ENCODE measurements at places on chromosomes 2 and 18.

DNA sequence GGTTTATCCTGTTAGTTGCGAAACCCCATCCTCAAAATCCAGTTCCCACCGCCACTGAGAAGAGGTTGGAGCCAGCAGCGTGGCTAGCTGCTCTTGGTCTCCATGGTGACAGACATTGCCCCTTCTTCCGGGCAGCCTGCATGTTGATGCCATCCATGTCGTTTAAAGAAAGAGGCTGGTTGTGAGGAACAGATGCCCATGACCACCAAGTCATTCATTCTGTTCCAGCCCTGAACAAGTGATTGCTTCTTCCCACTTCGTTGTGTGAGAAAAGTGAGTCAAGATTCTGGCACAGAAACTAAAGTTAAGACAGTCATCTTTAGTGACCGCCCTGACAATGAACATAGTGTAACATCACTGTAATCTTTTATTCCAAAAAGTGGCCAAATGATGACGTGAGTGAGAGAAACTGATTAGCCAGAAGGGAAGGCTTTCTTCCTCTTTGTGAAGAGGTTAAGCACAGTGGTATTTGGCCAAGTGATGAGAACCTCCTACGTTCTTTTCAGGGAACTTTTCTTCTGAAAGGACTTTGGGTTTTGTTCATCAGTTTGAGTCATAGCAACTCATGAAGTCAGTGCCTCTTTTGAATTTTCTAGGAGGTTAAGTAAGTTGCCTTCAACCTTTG is 272.5 kb downstream of the GALR1 start:
- DNase-seq, result no peak

DNA sequence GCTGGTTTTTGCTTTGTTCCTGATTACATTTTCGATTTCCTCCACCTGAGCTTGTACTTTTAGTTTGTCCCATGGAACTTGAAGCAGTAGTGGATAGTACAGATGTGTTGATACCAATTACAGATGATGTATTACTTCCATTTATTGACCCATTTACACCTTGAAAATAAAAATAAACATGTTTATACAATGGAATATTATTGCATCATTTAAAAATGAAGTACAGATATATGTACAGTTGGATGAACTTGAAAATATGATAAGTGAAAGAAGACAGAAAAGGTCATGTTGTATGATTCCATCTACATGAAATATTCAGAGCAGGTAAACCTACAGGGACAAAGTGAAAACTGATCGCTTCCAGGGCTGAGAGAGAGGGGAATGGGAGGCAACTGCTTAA is 160.3 kb upstream of the WDSUB1 start:
- no peak for DNase-seq

DNA sequence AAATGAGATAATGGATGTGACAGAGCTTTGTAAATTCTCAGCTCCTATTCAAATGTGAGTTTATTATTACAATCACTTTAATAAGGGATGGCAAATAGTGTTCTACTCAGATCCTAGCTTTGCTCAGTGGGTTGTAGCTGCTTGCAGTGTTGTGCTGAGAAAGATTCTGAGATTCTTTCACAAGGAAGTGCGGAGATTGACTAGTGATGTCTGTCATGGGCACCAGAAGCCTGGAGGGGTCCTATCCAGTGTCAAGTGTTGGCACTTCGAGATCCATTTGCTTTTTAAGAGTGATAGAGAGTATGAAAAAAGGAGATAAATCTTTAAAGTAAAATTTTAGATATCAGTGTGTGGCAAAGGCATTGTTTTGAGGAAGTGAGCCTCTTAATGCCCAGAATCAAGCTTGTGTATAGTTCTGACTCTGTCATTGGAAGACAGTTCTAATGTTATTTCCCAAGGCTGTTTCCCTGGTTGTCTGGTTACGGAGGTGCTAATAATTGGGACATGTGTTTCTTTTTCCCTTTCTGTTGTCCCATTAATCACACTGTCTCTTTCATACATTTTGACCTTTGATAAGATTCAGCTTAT is 181.7 kb upstream of the SPRED2 start:
- DNase-seq, result no peak

- DNase-seq, result no peak
Measured at GRCh38 chr2:148614014-148614321, 30.6 kb upstream of the EPC2 start.

- DNase-seq, result no peak
Measured at GRCh38 chr2:1366546-1367134, 46.6 kb upstream of the TPO start.

GRCh38 chr2:236239276-236240065 is 24.7 kb downstream of the ASB18 start:
- DNase-seq, result no peak

DNA sequence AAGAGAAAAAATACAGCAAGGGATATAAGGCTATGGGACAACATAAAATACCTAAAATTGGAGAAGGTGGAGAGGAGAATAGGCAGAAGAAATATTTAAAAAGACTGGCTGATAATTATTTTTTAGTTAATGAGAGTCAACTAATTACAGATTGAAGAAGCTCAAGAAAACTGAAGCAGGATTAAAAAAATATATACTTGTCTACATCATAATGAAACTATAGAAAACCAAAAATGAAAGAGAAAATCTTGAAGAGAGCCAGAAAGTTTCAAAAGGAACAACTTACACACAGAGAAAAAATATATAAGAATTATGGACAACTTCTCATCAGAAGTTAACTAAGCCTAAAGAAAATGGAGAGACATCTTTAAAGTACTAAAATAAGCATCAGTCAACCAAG is 62.9 kb upstream of the APCDD1 start:
- DNase-seq, result no peak

GRCh38 chr2:17171446-17172049 is 346.7 kb downstream of the RAD51AP2 start:
- DNase-seq, result no peak

DNA sequence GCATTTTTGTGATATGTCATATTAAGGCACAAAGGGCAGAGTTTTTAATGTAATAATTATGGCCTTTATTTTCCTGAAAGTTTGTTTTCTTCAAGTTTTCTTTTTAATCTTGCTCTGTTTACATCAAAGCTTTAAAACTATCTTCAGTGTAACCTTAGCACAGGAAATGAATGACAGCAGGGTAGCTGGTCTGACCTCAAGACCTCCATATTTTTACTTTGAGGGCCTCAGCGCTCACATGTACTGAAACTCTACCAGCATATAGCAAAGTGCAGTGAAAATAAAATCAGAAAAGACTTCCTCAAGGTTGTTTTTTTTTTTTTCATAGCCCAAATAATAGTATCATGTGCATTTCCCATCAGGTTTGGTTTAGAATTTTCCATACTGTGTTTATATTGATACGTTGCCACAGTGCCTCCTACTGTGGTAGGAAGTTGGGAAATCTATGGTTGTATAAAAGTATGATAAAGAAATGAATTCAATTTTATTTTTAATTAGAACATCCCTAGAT is 163.4 kb downstream of the UBE2E3 start:
- DNase-seq, result no peak

DNA sequence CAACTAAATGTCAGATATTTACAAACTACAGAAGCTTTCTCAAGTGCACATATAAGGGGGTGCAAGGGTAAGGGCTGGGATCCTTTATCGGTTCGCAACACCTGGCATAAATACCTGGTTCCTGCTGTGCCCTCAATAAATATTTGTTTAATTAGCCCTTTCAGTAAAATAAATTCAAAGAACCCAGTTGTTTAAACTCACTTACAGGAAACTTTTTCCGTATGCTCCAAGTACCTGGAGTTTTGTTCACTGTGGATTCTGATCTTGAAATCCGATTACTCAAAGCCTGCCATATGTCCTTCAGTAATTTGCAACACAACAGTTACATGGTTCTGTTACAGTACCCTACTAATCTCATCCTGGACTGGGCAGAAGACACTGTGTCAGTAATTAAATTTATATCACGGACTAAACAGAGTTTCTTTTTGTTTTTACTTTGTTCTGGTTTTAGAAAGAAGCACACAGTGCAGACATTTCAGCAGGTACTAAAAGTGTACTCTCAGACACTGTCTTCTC is 36.9 kb downstream of the TBC1D8 start:
- no peak for DNase-seq

DNA sequence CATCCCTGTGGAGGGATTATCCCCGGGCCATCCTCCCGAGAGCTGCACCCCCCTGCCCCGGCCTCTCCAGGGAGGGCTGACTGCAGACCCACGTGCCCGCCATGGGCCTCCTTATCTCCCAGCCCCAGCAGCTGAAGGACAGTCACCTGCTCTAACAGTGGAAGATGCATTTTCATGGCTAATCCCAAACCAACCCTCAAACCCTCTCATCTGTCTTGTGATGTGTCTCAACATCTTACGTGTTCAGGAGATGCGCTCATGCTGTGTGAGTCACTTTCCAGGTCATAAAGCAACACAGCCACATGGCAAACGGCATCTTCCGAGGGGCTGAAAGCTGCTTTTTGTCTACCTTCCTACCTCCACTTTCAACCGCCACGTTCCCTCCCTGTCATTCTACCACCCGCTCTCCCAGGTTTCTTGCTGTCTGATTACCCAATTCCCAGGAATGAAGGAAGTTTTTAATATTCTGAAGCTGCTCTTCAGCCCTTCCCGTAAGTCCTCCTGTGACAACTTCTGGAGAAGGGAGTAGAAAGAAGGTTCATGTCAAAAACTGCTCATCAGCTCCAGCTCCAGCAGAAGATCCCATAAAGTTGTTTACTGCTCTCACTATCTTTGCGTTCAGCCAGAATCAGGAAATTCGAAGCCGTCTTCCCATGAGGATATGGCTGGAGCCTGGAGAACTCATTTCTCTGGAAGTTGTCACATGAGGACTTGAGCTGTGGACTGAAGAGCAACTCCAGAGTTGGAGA is 54.5 kb downstream of the MBP start:
- no peak for DNase-seq

DNA sequence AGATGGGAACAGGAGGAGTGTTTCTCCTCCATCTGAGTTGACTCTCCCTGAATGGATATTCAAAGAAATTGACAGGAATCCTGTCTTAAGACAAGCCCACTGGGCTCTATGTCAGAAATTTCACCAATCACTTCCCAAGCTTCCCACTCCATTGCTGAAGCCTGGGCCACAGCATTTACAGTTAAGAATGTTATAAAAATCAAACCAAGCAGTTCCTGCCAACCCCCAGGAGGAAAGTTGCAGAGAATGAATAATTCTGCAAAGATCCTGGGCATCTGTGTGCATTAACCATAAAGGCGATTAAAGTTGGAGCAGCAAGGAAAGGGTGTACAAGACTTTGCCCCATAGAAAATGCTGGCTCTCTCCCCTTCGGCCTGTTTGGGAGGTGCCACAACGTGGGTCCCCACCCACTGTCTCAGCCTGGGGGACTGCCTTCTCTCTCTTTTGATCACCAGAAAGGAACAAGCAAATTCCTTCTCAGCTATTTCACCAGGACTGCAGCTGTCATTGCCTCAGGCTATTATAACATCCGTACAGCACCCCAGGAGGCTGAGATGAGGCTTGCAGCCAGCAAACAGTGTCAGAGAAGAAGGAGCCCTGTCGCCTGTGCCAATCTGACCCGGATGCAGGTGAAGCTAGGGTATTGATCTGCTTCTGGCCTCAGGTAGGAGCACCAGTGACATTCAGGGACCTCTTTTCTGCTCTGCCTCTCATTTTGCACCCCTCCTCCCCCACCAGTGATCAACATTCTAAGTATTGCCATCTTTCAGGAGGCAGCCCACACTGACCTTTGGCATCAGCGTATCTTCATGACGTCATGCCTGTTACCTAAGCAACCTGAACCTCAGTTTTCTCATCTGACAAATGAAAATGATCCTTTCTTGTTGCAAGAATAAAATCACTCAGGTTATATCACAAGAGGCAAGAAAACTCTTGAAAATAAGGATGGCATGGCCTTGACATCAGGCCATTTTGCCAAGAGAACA is 219.0 kb downstream of the SH3BP4 start:
- DNase-seq, result no peak

DNA sequence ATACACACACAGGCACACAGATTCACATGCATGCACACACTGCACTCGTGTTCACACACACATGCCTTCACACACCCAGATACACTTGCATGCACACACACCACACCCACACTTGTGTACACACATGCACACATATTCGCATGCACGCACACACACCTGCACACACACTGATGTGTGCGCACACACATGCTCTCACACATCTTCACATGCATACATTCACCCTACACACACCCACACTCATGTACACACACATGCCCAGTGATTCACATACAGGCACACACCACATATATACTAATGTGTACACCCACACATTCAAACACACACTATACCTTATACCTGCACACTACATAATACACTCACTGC is 181.6 kb downstream of the LOXHD1 start:
- DNase-seq, result no peak

- DNase-seq, result no peak
Measured at GRCh38 chr2:136128905-136129304, 11.0 kb upstream of the CXCR4 start.

GRCh38 chr18:5891184-5891853 is 4.0 kb downstream of the TMEM200C start:
- DNase-seq, result no peak

GRCh38 chr2:74142340-74142739 is 5.4 kb downstream of the BOLA3 start:
- DNase-seq, result no peak

DNA sequence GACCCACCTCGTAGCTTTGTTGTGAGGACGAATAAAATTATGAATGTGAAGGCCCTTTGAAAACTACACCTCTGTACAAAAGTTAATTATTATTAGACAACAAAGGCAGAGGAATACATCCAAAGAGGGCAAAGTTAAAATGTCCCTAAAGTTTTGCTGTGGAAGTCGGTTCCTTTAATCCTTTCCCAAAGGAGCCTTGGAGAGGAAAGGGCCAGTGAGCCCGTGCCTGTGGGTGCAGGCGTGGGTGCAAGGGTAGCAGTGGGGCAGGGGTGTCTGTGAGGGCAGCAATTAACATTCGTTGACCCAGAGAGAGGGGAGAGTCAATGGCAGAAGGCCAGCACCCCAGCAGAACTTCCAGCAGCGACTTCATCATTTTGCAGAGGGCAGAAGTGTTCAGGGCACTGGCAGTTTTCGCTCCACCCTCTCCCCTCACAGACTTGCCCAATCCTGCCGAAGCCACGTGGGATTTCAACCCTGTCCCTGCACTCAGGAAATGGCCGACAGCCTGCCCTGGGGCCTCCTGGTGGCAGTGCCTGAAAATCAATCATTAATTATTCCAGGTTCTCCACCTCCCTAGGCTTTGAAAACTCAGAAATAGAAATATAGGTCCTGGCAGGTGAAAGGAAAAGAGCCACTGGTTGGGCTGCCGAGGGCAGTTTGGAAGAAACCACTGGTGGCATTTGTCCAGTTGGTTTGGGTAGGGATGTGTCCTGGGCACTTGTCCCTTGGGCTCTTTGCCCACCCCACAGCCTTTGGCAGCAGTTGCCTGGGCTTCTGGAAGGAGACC is 4.2 kb upstream of the PAX8 start:
- no peak for DNase-seq

- no peak for DNase-seq
Measured at GRCh38 chr18:11104307-11104706, 45.1 kb downstream of the PIEZO2 start.

GRCh38 chr2:18910843-18911242 is 321.5 kb upstream of the NT5C1B start:
- DNase-seq, result no peak

Measured in activated naive CD4-positive, alpha-beta T cell treated with Interleukin-2 at 50 U/mL for 16 hours (primary cell).